ENCODE measurements at places on chromosomes 6 and 20. TPM values are rescaled to one million over a fixed set of nuclear protein-coding genes. Genes with fewer than 3 reads are reported as not detected.

DNA sequence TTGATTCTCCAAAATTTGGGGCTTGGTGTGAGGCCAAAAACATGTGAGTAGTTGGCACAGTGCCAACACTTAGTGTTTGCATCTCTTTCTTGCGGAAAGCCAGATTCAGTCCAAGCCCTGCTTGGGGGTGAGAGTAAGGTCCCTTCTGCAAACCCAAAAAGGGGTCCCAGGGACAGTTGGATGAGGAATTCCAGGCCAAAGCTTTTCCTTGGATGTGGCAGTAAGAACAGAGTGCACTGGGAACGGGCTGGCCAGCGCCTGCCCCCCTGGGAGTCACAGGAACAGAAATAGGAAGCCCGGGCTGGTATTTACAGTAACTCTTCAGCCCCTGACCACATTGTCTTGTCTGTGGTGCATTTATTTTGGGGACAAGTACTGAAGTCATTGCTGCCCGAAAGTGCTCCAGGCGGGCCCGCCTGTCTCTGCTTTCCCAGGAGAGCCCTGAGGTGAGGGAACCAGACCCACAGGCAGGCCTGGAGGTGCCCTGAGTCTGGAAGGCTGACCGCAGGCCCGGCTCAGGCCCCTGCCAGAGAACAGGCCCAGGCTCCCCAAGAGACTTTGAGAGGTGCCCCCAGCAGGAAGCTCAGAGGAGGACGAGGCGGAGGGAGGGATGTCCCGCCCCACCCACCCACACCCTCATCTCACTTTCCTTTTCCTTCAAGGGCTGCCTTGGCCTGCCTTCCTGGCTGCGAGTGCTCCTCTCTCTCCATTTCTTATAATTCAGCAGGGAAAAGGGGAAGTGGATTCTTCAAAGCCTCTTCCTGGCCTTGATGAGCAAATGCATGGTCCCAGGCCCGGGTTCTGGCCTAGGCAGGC lies 218.4 kb downstream of the MAFB start:
- no peak for DNase-seq

Gene ZSCAN26
- 12.7 TPM for polyA plus RNA-seq

Gene GJA10
- polyA plus RNA-seq: not detected

Gene FRMD1
- not detected for polyA plus RNA-seq

DNA sequence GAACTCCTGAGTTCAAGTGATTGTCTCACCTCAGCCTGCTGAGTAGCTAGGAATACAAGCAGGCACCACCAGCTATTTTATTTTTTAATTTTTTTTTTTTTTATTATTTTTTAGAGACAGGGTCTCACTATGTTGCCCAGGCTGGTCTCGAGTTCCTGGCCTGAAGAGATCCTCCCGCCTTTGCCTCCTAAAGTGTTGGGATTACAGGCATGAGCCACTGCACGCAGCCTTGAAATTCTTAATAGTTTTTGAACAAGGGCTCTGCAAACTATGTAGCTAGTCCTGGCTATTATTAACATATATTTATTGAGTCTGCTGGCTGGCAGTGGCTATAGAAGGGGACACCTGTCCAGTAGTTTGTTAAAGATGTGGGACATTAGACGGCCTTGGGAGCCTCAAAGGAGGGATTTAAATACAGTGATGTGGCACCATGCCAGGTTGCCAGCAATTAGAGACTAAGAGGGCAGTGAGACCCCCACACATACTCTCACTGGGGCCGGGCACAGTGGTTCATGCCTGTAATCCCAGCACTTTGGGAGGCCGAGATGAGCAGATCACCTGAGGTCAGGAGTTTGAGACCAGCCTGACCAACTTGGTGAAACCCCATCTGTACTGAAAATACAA lies 21.1 kb upstream of the TAF8 start:
- no peak for DNase-seq

Gene MYB
- 0.16 TPM for polyA plus RNA-seq

GRCh38 chr20:20755231-20755630 lies 42.8 kb upstream of the RALGAPA2 start:
- no peak for DNase-seq

Gene FGD2
- polyA plus RNA-seq: not detected

Gene TEAD3
- 26.7 TPM for polyA plus RNA-seq

DNA sequence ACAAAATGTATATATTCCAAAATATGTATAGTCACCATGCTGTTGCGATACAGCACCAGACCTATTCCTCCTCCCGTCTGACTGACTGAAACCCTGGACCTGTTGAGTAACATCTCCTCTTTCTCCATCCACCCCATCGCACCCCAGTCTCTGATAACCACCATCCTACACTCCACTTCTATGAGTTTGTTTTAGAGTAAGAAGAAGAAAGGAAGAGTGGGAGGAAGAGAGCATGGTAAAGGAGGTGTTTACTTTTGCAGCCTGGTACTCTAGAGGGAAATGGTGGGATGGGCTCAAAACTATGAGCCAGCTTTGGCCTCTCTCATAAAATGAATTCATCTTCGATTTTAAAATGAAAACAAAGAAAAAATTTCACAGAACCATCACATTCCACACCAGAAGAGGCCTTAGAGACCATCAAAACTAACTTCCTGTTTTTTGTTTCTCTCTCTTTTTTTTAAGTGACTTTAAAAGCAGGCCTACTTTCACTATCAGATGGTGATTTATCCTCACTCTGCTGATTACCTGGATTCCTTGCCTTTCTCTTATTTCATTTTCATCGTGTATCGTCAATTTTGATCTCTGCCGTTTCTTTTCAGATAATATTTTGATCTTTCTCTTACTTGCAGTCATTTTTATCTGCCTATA lies 16.8 kb upstream of the FUCA2 start:
- no peak for DNase-seq
